ENCODE measurements at places on chromosomes 7 and 10.

DNA sequence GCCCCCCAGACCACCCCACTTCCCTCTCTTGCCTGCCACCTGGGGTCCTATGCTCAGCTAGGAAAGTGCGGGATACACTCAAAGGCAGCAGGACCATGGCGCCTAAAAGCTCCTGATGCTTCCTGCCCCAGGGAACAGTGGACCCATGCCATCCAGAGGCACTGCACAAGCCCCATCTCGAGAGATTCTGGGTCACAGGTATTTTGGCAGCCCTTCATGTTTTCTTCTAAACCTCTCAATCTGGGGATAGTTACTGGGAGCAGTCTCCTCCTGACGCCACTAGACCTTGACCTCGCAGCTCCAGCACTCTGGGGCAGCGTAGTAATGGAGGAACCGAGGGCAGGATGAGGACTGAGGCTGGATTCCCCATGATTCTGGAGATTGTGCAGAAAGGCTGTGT, 107.1 kb downstream of the GRK5 start:
- no peak for DNase-seq

- no peak for DNase-seq
These were observed 15.5 kb downstream of the AOAH start for GRCh38 chr7:36708767-36709166.

DNA sequence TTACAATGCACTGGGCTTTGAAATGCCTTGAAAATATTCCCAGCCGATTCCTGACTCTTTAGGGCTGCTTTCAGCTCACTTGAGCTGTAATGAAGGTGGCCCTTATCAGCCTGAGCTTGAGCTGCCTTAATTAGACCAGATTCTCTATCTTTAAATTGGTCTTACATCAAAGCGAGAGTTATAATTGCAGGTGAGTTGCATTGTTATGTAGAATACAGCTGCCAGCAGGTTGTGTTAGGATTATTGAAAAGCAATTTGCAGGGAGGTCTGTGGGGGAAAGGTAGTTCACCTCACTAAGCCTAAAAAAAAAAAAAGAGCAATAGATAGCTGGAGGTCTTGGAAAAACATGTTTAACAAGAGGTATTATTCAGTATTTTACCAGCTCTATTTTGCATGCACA, 142.2 kb upstream of the HABP2 start:
- no peak for DNase-seq

DNA sequence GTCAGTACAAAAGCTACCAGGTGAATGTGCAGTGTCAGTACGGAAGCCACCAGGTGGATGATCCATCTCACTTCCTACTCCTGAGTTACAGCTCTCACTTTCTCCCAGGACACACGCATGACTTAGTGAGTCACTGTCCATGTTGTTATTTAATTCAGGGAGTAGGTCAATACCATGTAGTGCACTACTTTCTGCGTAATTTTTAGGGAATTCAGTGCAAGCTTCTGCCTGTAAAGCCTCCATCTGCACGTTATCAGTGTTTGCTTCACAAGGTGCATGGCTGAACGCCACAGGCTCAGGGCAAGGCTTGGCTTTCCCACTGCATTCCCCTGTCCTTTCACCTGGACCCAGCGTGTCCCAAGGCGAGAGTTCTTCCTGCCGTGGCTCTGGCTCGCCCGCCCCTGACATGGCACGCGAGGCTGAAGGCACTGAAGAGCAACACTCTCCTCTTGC, 59.5 kb downstream of the LARP4B start:
- DNase-seq, result no peak

DNA sequence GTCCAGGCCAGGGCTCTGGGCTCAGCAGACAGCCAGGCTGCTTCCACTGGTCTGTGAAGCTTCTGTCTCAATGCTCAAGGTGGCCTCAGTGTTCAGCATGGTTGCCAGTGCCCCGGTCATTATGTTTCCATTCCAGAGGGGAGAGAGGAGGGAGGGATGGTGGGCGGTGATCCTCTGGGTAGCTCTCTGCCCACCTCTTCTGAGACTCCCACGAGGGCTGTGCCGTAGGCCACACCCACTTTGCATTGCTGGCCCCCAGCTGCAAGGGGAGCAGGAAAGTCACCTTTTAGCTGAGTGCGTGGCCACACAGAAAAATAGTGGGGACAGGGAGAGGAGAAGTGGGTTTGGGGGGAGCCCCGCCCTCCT, 42.5 kb downstream of the FOXK1 start:
- DNase-seq, result no peak

- DNase-seq, result no peak
These were observed 742.3 kb downstream of the TNS3 start for GRCh38 chr7:46839651-46840050.

Measured in GOT3 (cell line).